Kidney epithelial cell (primary cell): ENCODE measurements at places on chromosomes 11 and 22.

DNA sequence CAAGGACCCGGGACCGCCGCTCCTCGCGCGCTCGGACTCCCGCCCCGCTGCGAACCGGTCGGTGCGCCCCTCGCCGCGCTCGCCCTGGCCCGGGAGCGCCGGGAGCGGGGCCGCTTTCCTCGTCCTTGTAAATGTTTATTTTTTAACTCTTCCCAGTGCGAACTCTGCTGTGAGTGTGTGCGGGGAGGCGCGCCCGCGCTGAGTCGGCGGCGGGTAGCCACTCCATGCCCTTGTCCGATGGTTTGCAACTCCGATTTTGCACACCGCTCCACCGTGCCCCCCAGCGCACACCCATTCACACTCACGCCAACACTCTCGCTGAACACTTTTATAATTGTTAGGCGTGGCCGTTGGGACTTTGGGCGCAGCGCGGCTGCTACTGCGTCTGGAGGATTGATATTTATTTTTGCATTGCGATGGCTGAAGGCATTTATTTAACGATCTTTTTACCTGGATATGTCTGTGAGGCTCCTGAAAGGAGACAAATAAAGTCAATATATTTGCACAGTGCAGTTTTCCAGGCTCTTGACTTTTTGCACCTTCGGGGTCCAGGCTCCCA, 1.0 kb downstream of the C11orf96 start:
- no peak for DNase-seq

DNA sequence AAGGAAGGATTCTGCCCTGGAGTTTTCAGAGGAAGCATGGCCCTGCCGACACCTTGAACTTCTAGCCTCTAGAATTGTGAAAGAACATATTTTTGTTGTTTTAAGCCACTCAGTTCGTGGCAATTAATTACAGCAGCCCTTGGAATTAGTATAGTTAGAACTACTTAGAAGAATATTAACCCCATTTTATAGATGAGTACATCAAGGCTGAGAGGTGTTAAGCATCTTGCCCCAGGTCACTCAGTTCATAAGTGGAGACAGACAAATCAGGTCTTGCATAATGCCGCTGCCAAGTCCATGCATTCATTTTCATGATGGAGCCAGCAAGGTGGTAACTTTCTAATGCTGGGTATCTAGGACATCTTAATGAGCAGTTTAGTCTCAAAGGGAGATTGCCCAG, 26.6 kb downstream of the LDLRAD3 start:
- no peak for DNase-seq

GRCh38 chr11:111602865-111603610, 789 bp downstream of the SIK2 start:
- no peak for DNase-seq

GRCh38 chr22:42820045-42820763, 36.9 kb downstream of the ARFGAP3 start:
- no peak for DNase-seq

GRCh38 chr22:48714231-48714630, 1113.4 kb downstream of the BRD1 start:
- no peak for DNase-seq

- no peak for DNase-seq
Measured at GRCh38 chr22:44890416-44891292, 119.2 kb downstream of the PHF21B start.

- peak; percentile 9 for DNase-seq
Measured at GRCh38 chr11:18248561-18248960, at the start of gene SAA2. Gene SAA2 (minus strand): TSS chr11:18248668. CDS start chr11:18248011, 657 bp downstream.

- DNase-seq: no peak
Measured at GRCh38 chr11:132037956-132038355, 667.5 kb downstream of the NTM start.

DNA sequence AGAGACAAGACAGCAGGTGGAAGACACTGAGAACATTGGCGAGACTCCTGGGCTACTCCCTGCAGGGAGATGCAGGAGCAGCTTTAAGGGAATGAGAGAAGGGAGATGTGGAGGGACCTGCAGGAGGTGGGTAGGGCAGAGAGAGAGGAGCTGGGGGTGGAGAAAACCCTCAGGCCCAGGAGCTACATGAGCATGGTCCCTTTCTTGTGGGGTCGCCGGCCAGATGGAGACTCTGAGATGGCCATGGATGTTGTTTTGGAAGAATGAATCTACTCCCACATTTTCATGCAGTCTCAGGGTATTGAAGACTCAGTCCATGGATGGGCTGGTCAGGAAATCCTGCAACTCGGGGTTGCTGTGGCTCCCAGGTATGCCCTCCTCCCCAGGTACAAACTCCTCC, 1381.9 kb downstream of the TBC1D22A start:
- no peak for DNase-seq

DNA sequence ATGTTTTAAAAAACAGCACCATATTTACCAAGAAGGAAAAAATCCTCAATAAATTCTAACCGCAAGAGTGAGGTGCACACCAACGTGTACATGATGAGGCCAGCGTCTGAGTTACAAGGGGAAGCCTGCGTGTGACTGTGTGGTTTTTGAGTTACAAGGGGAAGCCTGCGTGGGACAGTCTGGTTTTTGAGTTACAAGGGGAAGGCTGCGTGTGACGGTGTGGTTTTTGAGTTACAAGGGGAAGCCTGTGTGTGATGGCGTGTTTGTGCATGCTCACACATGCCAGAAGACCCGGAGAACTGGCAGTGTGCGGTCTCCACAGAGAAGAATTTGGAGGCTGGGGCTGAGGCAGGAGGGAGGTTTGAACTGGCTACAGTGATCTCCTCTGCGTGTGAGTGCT, 1376.4 kb downstream of the TBC1D22A start:
- DNase-seq: no peak

DNA sequence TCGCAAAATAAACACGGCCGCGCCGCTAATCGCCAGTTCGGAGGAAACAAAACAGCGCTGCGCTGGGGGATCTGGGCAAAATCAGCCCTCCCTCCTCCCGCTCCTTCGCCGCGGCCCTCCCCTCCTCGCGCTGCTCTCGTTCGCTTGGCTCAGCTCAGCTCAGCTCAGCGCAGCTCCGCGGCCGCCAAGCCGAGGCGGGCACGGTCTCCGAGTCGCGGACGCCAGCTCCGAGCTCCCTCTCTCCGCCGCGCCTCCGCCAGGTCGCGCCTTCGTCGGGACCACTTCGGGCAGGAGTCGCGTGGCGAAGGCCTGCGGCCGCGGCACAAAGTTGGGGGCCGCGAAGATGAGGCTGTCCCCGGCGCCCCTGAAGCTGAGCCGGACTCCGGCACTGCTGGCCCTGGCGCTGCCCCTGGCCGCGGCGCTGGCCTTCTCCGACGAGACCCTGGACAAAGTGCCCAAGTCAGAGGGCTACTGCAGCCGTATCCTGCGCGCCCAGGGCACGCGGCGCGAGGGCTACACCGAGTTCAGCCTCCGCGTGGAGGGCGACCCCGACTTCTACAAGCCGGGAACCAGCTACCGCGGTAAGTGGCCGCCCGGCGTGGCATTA, at the start of gene SPON1:
TSS of gene SPON1 (plus strand) at position 162 of the 607 bp plus-strand sequence. CDS start at position 344, 182 bp downstream.
- DNase-seq: no peak

- no peak for DNase-seq
Measured at GRCh38 chr11:75563501-75563977, 1.5 kb downstream of the SERPINH1 start.

DNA sequence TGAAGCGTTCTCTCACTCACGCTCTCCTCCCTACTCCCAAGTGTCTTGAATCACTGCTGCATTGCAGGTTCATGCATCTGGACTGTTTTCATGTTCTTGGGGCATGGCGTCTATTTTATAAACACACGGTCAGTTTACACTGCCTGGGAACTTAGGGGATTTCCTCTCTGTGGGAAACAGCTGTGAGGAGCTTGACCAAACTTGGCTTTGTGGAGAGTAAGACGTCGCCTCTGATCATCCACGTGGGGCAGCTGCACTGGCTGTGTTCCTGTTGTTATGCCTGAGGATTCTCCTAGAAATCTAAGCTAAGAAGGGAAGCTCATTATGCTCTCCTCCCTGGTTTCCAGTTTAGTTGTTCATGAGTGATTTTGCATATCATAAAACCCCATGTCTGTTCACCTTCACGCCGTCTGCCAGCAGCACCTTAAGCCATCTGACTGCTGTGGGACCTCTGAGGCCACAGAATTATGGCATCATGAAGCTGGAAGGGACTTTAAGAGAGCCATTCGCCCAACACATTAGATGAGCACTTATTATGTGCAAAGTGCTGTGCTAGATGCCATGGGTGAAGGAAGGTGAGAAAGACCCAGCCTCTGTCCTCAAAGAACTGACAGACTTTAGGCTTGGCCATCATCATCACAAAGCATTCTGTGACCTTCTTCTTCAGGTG, 38.8 kb upstream of the POU2AF1 start:
- DNase-seq: peak; percentile 56

DNA sequence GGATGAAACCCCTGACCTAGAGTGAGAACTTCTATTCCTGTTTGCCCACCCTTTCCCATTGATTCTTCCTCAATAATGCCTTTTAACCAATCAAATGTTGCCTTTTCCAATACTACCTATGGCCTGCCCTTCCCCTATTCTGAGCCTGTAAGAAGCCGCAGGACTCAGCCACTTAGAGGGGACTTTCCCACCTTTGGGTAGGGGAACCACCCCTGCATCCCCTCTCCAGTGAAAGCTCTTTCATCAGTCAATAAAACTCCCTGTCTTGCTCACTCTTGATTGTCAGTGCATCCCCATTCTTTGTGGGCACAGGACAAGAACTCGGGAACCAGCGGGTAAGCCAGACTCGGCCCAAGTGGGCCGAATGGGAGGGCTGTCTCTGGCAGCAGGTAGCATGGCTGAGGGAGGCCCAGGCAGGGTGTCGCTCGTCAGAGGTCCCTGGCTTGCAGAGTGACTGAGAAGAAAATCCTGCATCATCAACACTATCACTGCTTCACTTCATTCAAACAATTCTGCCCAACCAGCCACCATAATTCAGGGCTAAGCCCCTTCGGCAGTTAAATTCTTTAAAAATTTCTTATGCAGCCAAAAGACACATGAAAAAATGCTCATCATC, 30.4 kb downstream of the LDHAL6A start:
- no peak for DNase-seq

DNA sequence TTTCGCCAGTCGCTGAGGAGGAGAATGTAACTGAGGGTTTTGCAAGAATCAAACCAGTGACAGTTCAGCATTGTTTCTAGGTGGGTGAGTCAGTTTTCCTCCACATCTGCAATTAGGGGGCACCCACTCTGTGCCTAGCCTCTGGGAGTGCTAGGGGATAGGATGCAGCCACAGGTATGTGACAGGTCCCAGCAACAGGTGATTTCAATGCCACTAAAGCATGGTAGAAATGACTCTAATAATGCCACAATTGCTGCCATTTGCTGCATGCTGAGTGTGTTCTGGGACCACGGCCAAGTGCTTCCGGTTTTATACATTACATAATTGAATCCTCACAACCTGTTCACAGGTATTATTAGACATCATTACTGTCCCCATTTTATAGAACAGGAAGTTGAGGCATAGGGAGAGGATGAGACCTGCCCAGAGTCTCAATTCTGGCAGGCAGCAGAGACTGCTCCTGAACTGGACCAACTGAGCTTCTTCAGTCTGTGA, 556 bp downstream of the CRYBB2 start:
- DNase-seq: no peak

DNA sequence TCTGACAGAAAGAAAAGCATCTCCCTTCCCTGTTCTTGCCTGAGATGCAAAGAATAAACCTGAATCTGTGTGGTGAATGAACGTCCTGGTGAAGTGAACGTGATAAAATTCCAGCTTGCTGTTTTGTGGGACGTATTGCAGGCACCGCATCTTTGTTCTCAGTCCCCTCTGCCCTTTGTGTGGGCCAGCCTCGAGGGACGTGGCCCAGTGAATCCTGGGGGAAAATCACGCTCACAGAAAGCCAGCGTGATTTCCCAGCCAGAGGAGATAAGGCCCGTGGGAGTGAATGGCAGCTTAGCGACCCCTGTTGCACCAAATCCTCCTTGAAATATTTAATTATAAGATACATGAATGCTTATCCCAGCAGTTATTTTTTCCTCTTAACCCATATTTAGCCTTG, 129.1 kb downstream of the COMMD9 start:
- DNase-seq: no peak

- DNase-seq: no peak
Measured at GRCh38 chr11:17412488-17413180, 24.2 kb upstream of the KCNJ11 start.

GRCh38 chr11:66744485-66745355, 15.7 kb upstream of the SPTBN2 start:
- no peak for DNase-seq

DNA sequence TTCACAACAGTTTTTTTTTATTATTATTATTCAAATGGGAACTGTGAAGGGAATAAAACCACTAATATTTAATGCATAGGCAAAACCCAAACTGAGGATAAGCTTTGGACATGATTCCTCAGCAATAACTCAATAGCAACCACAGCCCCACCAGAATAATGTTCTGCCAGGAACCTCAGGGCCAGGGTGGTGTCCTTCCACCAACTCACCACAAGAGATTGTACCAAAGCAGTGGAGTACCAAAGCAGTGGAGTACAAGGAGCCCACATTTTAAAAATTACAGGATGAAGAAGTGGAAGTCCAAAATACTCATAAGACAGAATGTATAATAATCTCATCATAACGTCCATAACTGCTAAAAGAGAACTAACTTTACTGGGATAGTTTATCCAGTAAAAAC, 32.5 kb upstream of the FZD4 start:
- no peak for DNase-seq

- no peak for DNase-seq
Measured at GRCh38 chr11:28026634-28027290, 81.2 kb downstream of the KIF18A start.

- no peak for DNase-seq
Measured at GRCh38 chr11:1371836-1372465, 17.8 kb upstream of the BRSK2 start.

DNA sequence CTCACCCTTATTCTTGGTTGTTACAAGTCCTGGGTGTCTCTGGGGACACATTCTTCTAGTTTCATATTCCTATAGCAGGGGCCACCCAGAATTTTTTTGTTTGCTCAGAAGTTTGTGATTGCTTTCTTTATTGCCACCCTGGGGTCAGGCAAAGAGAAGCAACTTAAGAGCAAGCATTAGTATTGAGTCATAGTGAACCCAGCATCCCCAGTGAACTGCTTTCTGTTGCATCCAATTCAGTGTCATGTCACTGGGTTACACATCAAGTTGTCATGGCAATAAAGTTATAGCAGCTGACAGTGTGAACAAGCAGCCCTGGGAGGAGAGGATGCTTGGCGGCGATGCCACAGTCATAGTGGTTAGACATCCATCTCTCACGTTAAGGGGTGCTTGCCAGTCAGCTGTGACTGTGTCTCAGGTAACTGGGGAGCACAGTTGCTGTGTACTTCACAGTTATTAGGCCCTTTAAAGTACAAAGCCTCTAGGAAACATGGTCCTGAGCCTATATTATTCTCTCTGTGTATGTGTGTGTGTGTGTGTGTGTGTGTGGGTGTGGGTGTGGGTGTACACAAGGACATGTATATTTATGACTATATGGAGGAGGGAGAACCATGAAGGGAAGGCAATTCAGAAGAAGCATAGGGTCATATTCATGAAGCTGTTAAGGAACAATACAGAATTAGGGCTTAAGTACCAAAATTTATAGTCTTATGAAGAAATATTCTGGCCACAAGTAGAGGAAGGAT, 52.5 kb downstream of the TRIM44 start:
- peak; percentile 21 for DNase-seq
